Right renal cortex interstitium (tissue), 3 donors: ENCODE measurements at places on chromosomes 1 and 21. TPM values are rescaled to one million over a fixed set of nuclear protein-coding genes. Genes with fewer than 3 reads are reported as not detected.

The TEX38 gene
- polyA plus RNA-seq, result 0.28 TPM

GRCh38 chr1:32112806-32113375, 5.0 kb downstream of the KPNA6 start:
- DNase-seq, result no peak

DNA sequence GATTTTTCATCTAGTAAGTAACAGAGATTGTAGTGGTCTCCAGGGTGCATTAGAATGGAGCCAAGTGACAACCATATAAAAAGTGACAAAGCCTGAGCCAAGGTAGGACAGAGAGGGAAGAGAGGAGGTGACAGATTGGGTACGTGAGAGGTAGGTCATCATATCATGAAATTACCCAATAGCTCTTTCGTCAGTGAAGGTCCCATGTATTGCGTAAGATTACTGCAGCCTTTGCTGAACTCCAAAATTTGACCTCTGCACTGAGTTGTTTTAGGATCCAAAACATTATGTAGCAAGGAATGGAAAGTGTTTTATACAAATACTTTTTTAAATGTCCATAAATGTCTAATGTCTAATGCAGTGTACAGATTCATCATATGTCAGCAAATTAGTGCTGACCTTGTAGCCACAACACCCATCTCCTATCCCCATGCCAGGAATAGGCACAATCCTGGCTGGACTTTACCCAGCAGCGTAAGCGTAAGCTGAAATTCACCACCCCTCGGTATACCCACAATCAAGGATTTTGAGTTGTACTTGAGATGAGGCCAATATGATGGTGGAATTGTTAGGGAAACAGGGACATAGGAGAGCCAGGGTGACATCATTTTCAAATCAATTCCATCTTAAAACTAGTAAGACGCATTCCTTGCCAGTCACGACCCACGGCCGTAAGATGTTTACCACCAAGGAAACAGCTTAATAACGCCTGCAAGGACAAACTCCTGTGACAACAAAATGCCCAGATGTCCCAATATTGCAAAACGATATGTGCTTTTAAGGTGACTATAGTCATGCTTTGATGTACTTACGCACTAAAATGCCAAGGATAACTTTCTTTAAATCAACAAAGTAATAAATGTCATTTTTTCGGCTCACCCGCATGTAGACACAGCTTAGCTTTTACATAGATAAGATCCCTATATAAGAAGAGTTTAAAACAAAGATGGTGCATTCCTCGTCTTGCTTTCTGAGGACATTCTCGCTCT, 38.1 kb upstream of the GREM2 start:
- DNase-seq, result no peak

DNA sequence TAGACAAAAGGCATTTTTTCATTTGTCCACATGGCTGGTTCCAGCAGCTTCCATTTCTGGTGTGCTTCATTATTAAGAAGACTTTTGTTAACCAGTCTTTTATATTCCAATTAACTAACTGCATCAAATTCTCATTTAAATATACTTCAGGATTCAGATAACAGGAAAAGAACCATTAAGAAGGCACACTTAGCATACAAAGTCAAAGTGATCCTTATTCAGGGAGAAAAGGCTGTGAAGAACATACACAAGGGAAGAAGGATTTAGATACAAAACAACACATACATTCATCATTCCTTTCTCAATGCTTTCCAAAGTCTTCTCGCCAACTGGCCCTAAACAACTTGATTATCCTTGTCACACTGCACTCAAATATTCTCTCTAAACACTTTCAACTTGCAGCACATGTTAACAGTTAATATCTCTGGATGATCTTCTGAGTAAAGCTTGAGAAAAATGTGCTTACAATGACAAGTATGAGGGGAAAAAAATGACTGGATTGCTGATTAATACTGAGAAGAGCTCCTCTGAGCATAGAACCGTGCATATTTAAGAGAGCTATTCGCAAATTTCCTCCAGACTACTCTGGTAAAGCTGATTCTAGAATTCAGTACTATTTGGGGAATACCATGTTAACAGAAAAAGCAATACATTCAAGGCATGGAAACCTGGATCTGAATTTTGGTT, 225.2 kb upstream of the TNR start:
- no peak for DNase-seq

- no peak for DNase-seq
Observed at GRCh38 chr1:167371030-167371429, 147.3 kb downstream of the CD247 start.

The PEAR1 gene
- 16.7 TPM for polyA plus RNA-seq

DNA sequence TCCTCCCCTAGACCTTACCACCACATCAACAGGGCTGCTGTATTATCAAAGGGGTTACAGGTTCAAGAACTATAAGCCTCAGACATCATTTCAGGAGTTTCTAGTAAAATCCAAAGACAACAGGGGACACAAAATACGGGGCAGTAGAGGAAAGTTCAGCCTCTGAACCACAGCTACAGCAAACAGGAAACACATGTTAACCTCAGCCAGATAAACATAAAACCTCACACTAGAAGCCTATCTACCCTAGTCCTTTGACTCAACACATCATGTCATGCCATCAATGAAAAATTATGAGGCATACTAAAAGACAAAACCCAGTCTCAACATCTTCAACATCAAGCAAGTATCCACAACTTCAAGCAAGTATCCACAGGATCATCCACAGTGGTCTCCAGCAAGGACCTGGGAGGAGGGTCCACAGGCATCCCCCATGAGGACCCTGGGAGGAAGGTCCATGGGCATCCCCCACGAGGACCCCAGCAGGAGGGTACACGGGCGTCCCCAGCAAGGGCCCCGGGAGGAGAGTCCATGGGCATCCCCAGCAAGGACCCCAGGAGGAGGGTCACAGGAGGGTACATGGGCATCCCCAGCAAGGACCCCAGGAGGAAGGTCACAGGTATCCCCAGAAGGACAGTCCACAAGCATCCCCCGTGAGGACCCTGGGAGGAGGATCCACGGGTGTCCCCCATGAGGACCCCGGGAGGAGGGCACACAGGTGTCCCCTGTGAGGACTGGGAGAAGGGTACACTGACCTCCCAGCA, 440.0 kb downstream of the MATN1 start:
- DNase-seq, result no peak

The C4BPB gene
- polyA plus RNA-seq, result 0.10 TPM
